Right kidney (tissue), 9 donors: ENCODE measurements at places on chromosomes 11 and 22.

- DNase-seq: no peak
Observed at GRCh38 chr11:60121264-60121663, 32.8 kb downstream of the MS4A2 start.

GRCh38 chr11:25755918-25756584, 575.9 kb upstream of the ANO3 start:
- no peak for DNase-seq

DNA sequence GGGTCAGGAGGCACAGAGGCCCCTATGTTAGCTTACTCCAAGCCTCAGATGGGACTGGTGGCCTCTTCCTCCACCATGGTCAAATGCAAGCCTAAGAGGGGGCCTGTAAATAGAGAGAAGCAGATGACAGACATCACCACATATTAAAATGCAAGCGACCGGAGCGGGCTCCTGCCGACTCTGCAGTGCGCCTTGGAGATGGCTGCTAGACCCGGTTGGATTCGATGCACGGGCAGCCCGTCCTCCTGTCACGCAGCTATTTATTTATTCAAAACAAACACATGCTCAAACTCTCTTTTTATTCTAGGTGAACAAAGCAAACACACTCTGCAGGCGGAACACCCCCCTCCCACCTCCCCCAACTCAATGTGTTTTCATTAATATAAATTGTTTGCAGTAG, 208.0 kb downstream of the DSCAML1 start:
- no peak for DNase-seq

DNA sequence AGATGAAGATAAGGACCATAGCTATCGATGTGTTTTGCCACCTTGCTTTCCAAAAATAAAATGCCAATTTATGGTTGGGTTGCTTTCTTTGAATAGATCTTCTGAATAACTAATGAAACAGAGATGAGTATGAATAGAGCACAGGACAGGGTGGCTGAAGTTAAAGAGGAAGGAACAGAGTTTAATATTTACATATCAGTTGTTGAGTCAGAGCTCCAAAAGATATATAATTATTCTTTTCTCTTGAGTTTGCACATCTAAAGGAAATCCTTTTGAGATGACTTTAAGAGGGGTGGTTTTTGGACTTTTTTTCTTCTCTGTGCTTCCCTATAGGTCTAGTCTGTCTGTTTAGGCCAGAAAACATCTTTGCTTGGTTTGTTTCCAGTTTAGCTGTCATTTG, 115.2 kb downstream of the DDX10 start:
- DNase-seq: no peak

GRCh38 chr22:50627642-50628542, at the start of gene ARSA:
ARSA (minus strand) TSS chr22:50628152; CDS start chr22:50627779, 373 bp downstream.
- peak; percentile 86 for DNase-seq

GRCh38 chr22:48445113-48445827, 1382.4 kb downstream of the BRD1 start:
- no peak for DNase-seq

GRCh38 chr22:25929321-25929878, 187.4 kb downstream of the MYO18B start:
- DNase-seq: no peak

GRCh38 chr11:108009497-108010370, 1.0 kb downstream of the CUL5 start:
- no peak for DNase-seq

GRCh38 chr11:126280595-126280994, 2.3 kb upstream of the TIRAP start:
- no peak for DNase-seq

DNA sequence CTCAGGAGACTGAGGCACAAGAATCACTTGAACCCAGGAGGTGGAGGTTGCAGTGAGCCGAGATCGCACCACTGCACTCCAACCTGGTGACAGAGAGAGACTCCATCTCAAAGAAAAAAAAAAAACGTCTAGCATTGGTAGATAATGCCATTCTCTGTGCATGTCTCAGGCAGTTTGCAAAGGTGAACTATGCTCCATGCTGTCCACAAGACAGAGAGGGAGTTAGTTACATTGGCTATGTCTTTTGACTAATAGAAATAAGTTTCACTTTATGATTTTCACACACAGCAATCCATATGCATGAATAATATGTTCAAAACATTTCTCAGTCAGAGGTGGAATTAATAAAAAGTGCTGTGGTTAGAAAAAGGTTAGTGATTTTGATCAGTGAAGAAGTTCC, 591.4 kb downstream of the ETS1 start:
- DNase-seq: no peak

DNA sequence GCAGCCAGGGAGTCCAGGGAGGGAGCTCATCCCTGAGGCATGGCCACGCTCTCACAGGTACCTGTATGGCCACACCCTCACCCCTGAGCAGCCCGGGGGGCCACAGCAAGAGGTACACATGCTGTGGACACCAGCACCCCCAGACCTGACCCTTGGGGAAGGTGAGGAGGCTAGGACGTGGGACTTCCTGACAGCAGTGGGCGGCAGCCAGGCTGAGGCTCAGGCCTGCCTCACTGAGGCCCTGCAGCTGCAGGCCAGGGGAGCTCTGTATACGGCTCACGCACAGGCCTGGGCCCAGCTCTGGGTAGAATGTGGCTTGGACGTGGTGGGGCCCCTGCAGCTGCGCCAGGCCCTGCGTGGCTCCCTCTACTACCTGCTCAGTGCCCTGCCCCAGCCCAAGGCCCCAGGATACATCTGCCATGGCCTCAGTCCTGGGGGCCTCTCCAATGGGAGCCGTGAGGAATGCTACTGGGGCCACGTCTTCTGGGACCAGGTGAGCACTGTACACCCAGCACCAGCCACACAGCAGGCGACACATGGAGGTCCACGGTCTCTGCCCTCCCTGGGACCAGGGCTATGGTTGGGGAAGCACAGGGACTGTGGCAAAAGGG, 1.8 kb downstream of the PGGHG start:
- peak; percentile 7 for DNase-seq

- DNase-seq: no peak
Observed at GRCh38 chr11:128503245-128503991, 83.9 kb downstream of the ETS1 start.

- no peak for DNase-seq
Observed at GRCh38 chr11:16896729-16897469, 117.3 kb downstream of the PLEKHA7 start.

DNA sequence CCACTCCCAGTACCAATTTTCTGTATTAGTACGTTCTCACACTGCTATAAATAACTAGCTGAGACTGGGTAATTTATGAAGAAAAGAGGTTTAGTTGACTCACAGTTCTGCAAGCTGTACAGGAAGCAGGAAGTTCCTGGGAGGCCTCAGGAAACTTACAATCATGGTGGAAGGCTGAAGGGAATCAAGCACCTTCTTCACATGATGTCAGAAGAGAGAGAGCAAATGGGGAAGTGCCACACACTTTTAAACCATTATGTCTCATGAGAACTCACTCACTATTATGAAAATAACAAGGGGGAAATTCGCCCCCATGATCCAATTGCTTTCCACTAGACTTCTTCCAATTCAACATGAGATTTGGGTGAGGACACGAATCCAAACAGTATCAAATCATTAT, 271.4 kb downstream of the ETS1 start:
- no peak for DNase-seq

- DNase-seq: no peak
Observed at GRCh38 chr11:118996926-118997626, 862 bp upstream of the CENATAC start.

GRCh38 chr22:20748731-20749428, 25.0 kb upstream of the SERPIND1 start:
- DNase-seq: no peak

DNA sequence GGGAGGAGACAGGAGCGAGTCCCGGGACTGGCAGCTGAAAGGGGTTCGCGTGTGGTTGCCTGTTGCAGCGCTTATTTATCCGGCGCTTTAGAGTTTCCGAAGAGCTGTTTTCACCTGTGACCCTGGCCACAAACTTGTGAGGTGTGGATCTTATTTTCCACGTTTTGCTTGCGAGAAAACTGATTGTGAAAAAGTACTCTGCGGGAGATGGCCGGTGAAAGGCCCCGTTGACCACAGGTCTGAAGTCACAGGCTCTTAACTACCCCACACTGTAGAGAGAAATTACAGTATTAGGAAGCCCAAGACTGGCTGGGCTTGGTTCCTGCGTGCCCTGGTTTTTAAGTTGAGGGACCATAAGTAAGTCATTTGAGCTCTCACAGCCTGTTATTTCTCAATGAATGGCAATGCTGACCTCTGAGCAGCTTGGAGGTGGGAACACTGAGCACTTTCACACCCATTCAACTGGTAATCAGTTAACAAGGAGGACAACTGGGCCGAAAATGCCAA, 379 bp upstream of the RAB38 start:
- peak; percentile 62 for DNase-seq

- DNase-seq: no peak
Observed at GRCh38 chr22:26553056-26553752, 36.7 kb downstream of the TPST2 start.

DNA sequence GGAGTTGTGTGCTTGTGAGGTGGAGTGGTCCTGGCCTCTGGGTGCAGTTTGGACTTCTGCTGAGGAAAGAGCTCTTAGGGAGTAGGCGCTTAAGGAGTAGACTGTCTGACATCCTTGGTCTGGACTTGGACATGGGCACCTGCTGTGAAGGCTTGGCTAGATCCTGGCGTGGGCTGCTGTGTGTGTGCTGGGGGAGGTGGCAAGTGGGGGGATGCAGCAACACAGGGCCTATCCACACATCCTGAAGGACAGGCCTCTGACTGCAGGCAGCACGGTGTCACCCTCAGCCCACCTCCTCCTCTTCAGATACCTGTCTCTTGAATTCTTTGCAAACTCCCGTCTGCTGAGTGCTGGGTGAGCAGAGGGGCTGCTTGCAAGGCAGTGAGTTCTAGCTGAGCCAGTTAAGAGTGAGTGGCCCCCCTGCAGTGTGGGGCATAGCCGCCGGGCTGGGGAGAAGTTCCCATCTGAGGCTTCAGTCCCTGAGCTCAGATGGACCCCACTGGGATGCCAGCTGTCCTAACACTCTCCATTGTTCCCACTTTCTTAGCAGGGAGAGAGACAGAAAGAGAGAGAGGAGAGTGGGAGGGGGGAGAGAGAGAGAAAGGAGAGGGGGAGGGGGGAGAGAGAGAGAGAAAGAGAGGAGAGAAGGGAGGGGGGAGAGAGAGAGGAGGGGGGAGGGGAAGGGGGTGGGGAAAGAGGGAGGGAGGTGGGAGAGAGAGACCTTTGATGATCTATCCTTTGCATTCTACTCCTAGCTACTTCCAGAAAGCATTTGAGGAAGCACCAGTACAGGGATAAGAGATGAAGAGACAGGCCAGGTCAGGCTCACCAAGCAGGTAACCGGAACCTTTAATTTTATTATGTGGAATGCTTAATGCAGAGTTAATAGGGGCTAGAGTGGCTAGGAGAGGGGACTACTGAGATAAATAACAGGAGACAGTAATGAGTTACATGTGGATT, 12.6 kb downstream of the SOX10 start:
- no peak for DNase-seq

- no peak for DNase-seq
Observed at GRCh38 chr11:14881576-14882193, 10.3 kb downstream of the CYP2R1 start.

DNA sequence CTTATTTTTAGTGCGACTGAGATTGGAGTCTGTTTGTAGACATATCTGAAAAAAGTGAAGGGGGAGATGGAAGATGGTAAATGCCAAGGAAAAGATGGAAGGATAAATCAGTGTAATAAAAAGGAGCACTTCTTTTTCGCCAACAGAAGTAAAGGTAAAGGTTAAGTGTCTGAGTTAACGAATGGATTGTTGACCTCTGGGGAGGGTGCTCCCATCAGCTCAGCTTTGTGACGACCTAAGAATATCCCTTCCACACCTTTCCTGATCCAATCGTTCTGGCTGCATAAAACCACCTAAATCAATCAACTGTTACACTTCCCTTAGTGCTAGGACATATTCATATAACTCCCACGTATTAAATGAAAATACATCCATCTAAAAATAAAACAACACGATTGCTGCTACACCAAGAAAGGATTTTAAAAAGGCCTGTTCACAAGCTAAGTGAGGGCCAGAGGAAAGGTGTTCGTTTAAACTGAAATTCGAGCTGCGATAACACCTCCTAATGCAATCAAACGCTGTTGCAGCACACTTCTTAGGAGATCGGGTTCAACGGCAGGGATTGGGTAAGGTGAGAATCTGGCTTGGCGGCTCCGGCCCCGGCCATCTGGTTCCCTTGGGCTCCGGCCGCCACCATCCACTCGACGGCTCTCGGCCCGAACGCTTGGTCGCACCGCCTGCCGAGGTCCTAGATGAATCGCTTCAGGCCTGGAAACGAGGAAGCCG, 658 bp downstream of the C11orf71 start:
- DNase-seq: no peak

DNA sequence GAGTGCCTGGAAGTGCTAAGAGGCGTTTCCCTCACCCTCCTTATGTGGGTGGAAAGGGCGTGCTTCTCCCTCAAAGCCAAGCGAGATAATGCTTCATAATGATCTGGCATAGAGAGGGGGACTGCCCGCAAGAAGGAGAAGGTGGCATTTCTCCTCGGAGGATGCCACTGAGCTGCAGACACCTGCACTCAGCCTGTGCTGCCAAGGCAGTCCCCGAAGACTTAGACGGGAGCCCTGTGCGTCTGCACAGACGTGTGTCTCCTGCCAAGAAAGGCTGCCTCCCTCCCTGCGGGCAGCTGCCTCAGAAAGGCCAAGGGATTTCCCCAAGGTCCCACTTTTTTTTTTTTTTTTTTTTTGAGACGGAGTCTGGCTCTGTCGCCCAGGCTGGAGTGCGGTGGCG, 48.1 kb upstream of the SPATA19 start:
- no peak for DNase-seq

DNA sequence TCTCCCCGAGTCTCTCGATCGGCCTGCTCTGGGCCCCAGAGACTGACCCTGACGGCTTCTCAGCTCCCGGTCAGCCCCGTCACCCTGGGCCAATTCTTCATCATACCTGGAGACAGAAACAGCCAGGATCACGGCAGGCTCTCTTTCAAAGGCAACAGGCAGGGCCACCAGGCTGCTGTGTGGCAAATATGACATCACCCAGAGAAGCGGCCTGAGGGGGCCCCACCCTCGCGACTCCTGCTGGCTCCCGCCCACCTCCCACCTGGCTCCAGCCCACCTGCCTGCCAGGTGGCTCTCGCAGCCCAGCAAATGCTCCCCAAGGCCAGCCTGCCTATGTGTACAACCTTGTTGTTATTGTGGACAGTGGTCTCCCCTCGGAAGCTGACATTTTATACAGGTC, 24.9 kb upstream of the PACSIN2 start:
- DNase-seq: no peak

GRCh38 chr11:57349491-57350274, 11.5 kb downstream of the P2RX3 start:
- DNase-seq: peak; percentile 67
